ENCODE measurements at places on chromosomes 11 and 22.

- DNase-seq, result no peak
These were observed 202.8 kb upstream of the SEZ6L start for GRCh38 chr22:25966448-25966913.

DNA sequence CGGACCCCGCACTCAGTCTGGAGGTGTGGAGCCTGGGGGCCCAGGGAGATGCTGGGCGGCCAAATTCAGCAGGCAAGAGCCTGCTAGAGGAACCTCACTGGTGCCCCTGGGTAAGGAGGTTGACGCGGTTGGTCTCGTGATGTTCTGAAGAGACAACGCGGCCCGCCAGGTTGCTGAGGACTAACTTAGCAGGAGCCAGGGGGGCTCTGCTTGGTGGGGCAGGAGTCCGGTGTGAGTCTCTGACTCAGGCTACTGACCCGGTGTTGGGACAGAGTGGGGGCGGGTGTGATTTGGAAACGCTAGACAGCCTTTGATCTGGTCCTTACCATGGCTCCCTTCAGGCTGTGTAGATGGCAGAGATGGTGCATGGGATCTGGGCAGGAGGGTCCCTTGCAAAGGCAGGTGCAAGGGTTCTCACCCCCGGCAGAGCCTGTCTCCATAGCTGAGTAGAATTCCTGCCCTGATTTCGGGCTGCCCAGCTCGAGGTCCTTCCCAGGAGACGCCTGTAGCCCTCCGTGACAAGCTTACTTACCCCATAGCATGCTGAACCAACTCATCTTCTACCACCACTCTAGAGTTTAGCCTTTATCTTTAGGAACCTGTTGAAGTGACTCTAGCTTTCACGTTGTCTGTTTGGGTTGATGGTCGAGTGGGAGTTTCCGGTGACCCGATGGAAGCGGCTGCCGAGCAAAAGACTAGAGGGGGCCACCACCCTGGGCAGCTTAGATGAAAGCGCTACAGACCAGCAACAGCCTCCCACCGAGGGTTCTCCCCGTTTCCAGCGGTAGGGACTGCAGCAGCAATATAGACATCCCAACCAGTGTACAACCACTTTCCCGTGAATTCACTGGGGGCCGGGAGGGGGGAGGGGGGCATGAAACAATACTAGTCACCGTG lies 38.4 kb downstream of the KCNC1 start:
- DNase-seq, result no peak

DNA sequence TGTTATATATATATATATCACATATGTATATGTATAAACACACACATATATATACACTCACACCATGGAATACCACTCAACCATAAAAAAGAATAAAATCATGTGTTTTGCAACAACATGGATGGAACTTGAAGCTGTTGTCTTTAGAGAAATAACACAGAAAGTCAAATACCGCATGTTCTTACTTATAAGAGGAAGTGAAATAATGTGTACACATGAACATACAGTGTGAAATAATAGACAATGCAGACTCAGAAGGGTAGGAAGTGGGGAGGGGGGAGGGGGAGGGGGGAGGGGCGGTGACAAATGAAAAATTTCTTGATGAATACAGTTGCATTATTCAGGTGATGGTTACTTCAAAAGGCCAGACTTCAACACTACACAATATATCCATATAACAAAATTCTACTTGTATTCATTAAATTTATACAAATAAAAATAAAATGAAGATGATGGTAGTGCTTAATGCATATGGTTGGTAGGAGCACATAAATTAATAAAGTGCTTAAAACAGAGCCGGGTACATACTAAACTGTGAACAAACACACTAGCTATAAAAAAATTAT lies 5.8 kb upstream of the OR5B2 start:
- no peak for DNase-seq

DNA sequence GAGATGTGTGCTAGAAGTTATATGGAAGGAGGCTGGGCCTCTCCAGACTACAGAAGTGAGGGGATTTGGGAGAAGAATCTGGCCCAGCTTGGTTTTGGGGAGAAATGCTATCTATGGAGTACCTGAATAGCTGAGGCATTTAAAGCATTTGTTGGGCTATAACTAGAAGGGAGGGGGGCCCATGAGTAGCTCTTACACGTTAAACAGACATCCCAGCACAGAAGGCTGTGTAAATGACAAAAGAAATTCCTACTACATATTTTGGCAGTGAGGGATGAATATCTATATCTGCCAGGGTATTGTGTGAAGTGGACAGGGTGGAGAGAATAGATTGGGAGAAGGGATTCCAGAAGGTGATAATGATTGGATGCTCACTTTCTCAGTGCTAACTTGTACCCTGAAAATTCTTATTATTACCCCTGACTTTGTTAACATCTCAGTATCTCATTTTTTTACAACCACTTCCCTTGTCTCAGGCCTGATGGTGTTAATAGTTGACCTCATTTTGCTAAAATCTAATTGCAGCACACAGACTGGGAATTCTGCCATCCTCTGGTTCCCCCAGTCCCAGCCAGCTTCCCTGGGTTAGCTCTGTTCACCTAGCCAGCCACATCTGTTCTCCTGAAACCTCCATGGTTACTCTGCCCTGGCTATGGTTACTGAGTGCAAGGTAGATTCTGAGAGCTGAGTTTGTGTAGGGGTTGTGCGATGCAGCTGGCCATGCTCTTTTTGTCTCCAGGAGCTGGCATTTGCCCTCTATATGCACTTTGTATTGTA lies 28.8 kb upstream of the RRM1 start:
- no peak for DNase-seq

DNA sequence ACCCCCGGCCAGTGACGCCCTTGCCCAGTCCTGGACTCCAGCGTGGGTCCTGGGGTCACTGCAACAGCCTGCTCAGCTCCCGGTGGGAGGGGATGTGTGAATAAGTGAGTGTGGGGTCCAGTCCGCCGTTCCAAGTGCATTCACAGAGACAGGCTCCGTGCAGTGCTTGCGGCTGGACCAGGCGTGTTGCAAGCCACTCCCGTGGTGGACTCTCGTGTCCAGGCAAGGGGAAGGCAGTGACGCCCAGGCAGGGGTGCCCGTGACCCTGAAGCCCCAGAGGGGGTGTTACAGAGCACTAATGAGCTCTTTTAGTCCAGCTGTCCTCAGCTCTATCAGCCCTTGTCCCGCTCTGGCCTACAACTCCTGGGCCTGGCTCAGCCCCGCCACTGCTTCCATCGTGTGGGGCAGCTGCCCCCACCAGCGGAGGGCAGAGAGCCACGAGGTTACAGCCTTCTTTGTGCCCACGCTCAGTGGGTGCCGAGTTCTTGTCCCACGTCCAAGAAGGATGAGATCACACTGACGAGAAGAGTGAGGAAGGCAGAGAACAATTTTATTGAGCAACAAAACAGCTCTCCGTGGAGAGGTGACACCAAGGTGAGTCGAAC lies 1807.5 kb downstream of the LRRC4C start:
- no peak for DNase-seq

Data from common myeloid progenitor, CD34-positive (primary cell).